GM13977 (cell line): ENCODE measurements at places on chromosomes 3 and 15.

GRCh38 chr3:110227991-110228390, 843.6 kb upstream of the NECTIN3 start:
- no peak for DNase-seq

- no peak for DNase-seq
Measured at GRCh38 chr3:136906725-136907124, 44.7 kb downstream of the NCK1 start.

- no peak for DNase-seq
Measured at GRCh38 chr3:173761161-173761560, 363.6 kb downstream of the NLGN1 start.

GRCh38 chr3:142445816-142446254, 2.0 kb downstream of the XRN1 start:
- DNase-seq = peak; percentile 75

DNA sequence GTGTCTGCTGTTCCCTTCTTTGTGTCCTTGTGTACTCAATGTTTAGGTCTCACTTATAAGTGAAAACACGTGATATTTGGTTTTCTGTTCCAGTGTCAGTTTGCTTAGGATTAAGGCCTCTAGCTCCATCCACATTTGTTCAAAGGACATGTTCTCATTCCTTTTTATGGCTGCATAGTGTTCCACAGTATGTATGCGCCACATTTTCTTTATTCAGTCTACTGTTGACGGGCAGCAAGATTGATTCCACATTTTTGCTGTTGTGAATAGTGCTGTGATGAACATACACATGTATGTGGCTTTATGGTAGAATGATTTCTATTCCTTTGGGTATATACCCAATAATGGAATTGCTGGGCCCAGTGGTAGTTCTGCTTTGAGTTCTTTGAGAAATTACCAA, 122.7 kb upstream of the THBS1 start:
- DNase-seq = no peak

DNA sequence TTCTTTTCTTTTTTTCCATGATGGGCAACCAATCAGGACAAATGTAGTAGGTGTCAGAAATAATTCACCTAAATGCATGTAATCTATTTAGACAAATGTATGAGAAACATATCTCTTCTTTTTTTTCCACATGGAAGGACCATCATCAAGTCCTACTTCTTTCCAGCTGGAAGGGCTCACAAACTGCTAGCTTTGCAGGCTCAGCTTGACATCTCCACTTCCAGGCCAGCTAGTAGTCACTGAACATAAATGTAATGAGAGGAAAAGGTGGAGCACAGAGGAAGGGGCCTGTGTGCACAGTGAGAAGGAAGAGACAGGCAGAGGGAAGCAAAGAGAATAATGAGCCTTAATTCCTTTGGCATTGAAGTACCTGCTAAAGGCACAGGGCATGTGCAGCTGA, 504.9 kb downstream of the MCTP2 start:
- no peak for DNase-seq

DNA sequence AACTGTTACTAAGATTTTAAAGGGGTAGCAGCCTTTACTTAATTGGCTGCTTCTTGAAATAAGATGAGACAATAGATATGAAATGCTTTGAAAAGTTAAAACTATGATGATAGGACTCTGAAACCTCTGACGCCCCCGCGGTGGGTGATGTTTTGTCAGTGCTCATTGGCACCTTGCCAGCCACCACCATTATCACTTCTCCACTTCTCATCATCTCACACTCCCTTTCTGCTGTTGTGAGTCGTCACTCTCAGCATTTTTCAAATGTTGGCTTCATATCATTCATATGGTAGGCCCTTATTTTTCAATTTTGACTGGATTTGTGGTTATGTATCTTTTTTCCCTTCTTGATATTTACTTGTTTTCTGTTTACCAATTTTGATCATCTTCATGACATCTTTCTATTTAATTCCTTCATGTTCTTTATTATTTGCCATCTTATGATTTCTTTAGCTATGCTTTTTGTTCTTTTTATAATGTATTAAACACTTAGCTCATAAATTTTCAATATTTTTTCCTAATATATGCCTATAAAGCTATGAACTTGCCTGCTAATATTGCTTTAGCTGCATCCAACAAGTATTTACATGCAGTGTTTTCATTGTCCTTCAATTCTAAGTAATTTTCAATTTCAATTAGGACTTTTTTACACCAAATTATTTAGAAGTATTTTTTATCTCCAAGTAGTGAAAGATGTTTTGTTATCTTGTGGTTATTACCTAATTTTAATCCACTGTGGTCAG, 30.3 kb upstream of the SKOR1 start:
- DNase-seq = no peak

DNA sequence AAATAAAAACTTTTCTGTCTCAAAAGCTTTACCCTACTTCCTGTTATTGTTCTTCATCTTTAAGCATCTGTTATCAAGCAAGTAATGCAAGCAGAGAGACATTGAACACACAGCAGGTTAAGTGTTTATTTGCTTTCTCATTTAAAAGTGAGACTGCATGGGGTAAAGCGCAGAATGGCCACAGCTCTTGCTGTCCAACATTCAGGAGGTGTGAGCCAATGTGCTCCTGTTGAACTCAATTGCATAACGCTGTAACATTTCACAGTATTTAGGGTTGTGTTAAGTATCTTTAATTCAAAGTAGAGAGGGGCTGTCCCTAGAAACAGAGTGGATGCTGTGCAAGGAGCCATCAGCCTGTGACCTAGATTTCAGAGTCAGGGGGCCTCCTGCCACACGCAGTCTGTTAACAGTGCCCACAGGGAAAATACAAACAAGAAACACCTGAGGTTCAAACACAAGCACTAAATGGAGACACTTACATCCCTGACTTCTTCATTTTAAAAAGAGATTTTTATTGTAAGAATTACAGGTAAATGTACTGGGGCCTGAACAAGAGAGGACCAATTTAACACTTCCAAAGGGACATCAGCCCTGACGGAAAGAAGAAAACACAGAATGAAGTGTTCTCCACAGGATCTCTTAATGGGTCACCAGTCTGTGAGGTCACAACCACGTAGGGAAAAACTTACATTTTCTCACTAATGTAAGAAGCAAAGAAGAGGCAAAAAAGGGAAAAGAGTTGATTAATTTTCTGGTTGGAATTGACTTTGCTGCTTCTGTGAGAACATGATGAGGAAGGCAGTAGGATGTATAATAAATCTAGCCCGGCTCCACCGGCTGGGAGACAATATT, 815.1 kb downstream of the VGLL3 start:
- DNase-seq = no peak

DNA sequence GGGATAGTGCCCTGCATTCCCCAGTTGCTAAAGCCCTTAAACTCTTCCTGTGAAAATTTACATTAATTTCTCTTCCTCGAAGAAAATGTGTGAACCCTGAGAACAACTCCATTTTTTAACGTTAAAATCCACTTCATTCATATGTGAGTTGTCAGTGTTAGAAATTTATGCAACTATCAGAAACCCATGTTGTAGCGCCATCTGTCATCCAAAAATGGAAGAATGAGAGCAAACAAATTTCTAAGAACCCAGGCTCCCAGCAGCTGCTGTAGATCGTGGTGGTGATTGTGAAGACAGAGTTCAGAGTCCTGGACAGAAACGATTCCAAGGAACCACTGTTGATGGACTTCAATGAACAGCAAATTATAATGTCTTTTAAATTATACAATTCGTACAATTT, 179.7 kb upstream of the NDN start:
- DNase-seq = no peak

GRCh38 chr3:190110826-190111225, 9.9 kb downstream of the P3H2 start:
- DNase-seq = no peak

DNA sequence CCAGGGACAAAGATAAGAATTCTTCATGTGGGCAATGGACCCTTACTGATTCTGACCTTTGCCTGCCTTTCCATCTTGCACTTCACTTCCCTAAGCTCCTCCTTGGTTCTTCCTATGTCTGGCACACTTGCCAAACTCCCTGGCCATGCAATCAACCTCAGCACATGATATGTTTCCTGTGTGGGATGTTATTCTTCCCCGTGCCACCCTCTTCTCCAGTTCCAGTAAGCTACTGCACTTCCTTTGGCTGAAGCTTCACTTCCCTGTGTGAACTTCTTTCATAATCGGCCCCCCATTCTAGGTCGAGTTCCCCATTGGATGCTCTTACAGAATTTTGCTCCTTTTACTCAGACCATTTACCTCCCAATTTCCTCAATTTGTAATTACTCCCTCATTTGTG, 10.7 kb upstream of the TASOR start:
- no peak for DNase-seq

- no peak for DNase-seq
Measured at GRCh38 chr15:32919749-32920414, 202.1 kb downstream of the GREM1 start.

GRCh38 chr3:13539292-13539638, 9.7 kb upstream of the FBLN2 start:
- DNase-seq = no peak

- no peak for DNase-seq
Measured at GRCh38 chr3:187880441-187880840, 135.2 kb upstream of the BCL6 start.

DNA sequence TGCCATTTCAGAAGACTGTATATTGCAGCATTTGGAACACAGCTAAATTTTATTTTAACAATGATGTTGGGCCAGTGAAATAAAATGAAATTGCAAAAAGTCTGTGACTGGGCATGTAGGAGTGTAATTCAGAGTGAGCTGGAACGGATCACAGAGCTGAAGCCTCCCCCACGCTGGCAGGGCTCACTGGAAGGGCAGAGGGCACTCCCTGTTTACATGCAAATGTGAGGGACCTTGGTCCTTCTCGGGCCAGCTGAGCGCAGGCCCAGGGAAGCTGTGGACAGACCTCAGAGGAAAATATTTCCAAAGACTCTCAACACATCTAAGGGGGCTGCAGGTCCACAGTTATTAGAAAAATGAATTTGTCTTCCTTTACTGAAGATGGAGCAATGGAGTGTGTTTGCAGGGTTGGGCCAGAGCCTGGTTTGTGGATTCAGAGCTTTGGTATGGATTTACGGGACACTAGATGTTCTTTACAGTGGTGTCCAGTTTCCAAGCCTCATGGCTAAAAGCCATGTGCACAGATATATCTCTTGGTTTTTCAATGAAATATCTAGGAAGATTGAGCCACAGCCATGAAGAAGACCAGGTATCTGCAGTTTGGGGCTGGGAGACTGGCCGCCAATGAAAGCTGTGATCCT, 32.0 kb downstream of the TRPM1 start:
- no peak for DNase-seq

GRCh38 chr3:143535994-143536784, 312.1 kb downstream of the SLC9A9 start:
- DNase-seq = peak; percentile 67

GRCh38 chr15:48930735-48931134, 33.0 kb downstream of the SHC4 start:
- no peak for DNase-seq

GRCh38 chr15:83164771-83165404, 42.7 kb downstream of the HDGFL3 start:
- no peak for DNase-seq

DNA sequence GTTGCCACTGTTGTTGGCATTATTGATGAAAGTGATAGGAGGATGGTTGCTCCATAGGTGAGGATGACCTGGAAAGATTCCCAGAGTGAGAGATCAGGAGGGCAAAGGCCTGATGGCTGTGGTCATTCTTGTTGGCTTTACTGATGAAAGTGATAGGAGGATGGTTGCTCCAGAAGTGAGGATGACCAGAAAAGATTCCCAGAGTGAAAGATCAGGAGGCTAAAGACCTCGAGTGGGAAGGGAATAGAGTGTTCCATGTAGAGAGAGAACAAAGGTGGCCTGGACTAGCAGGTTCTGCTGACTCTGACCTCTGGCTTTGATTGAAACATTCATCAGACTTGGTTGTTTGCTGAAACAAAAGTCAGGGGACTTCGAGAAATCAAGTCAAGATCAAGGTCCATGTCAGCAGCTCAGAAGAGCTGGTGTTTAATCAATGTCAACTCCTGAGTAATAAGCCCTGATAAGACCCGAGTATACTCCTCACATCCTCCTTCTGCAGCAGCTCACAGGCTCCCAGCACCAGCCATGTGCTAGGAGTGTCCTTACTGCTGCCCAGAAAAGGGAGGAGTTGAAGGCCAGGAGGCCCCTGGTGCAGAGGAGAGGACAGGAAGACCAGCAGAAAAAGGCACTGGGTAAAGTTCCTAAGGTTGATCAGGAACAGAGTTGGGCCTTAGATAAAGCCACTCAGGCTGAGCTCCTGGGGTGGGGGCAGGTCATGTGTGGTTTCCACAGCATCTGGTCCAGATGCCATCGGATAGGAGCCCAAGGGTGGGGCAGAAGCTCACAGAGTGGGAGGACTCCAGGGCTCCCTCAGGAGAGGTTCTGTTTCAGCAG, 19.9 kb downstream of the CYP8B1 start:
- no peak for DNase-seq

GRCh38 chr3:182136008-182136910, 424.5 kb downstream of the SOX2 start:
- DNase-seq = no peak

DNA sequence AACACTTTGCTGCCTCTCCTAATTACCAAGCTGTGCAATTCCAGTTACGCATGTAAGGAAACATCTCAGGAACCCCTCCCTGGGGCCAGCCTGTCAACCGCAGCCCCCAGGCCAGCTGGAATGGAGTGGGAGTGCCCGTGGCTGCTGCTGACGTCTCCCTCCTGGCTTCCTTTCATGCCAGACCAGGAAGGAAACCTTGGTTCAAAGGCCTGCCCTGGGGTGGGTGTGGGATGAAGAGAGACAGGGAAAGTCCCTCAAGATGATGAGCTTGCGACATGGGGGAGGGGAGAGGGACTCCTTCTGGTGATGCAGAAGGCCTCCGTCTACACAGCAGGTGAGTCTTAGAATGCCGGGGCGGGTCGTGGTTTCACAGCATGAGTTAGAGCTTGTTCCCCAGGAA, 11.4 kb upstream of the CYP11A1 start:
- DNase-seq = no peak

DNA sequence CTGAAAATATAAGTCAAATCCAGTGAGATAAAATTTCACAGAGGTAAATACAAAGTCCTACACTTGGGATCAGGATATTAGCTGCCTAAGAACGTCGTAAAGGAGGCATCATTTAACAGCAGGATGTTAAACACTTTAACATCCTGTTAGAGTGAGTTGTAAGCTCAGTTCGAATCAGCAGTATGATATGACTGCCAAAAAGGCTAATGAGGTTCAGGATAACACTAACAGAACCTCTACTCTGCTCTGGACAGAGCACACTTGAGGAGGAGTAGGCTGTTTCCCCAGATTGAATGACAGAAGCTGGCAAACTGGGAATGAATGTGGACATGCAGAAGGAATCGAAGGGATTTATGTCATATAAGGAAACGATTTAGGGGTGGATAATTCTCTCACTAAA, 227.1 kb upstream of the CD96 start:
- DNase-seq = no peak
